Stimulated activated CD8-positive, alpha-beta memory T cell treated with anti-CD3 and anti-CD28 coated beads, Interleukin-15, amount 100 ng/mL, for 24 hours (primary cell): ENCODE measurements at places on chromosomes 11 and 22.

DNA sequence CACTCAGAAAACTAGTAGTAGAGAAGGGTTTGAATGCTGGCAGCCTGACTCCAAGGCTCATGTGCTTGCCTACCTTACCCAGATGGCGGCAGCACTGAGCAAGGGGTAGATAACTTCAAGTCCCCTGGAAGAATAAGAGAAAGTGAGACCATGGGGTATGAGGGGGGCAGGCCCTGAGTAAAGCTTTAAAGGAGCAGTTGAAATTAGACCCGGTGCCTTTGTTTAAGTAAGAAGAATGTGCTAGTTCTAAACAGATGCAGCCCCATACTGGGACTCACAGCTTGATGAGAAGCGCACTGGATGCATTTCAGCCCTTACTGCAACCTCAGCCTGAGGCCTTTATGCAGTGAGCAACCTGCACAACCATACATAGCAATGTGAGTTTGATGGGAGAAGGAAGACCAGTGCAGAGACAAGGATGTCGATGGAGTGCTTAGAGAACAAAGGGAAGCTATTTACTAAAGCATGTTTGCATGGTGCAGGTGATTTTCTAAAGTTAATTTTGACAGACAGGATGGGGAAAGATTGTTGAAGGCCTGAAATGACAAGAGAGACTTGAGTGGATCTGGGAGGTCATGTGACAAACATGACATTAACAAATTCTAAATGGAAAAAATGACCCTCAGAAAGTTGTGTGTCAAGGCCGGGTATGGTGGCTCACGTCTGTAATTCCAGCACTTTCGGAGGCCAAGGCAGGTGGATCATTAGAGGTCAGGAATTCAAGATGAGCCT, 27.1 kb upstream of the TMA7B start:
- DNase-seq = no peak

DNA sequence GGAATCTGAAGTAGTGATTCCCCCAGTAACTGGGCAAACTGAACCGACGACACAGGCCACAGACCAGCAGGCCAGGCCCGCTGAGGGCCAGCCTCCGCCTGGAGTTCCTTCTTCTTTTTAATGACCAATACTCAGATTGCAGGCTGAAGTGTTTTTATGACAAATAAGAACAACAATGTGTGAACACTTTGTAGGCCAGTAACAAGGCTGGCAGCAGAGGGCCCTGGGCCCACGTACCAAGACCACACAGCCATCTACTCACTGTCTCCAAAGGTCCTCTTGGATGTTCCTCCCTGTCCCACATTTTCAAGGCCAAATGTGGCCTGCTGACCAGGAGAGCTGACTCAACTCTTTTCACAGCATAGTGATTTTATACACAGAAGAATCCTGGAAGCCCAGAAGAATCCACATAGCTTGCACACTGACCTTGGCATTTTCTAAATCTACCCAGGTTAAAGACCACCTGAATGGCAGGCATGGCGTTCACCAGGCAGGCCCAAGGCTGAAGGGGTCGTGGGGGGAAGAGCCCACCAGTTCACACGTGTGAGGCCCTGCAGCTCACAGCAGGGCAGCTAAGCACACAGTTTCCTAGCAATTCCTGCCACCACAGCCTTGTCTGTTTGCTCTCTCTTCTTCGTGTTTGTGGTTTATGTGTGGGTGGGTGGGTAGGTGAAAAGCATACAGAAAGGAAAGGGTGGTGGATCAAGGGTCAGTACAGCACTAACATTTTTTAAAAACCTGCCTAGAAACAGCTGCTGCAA, 13.3 kb downstream of the SMCO4 start:
- DNase-seq = no peak

GRCh38 chr11:15189189-15189588, 74.5 kb downstream of the INSC start:
- DNase-seq = no peak

- no peak for DNase-seq
These were observed 131.9 kb upstream of the NARS2 start for GRCh38 chr11:78706551-78706950.

- DNase-seq = no peak
These were observed 792.0 kb downstream of the KCNA4 start for GRCh38 chr11:29224739-29225384.

- DNase-seq = no peak
These were observed 79.1 kb downstream of the GUCY1A2 start for GRCh38 chr11:106939157-106939556.

DNA sequence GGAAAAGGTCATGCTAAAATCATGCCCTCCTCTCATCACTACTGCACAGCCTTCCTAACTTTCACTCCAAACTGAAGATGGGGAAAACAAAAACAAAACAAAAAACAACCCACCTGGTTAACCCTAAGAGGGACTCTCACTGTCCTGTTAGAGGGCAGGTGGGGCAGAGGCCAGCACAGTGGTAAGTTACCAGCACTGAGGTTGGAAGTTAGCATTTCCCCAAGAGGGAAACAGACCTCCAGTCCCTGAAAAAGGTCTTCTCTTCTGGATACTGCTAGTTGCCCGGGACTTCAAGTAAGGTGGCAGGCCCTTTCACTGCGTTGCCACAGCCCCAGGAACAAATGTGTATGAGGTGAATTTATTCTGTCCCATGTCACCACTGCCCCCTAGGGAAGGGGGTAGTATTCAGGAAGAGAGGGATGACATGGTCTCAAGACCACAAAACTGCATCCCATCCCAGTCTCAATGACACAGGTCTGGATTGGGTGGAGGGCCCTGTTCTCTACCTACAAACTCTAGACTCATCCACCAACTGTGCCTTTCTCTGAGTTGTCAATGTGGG, 792 bp upstream of the ADAMTS8 start:
- DNase-seq = no peak

- DNase-seq = no peak
These were observed 161.0 kb downstream of the FEZ1 start for GRCh38 chr11:125335106-125335505.

DNA sequence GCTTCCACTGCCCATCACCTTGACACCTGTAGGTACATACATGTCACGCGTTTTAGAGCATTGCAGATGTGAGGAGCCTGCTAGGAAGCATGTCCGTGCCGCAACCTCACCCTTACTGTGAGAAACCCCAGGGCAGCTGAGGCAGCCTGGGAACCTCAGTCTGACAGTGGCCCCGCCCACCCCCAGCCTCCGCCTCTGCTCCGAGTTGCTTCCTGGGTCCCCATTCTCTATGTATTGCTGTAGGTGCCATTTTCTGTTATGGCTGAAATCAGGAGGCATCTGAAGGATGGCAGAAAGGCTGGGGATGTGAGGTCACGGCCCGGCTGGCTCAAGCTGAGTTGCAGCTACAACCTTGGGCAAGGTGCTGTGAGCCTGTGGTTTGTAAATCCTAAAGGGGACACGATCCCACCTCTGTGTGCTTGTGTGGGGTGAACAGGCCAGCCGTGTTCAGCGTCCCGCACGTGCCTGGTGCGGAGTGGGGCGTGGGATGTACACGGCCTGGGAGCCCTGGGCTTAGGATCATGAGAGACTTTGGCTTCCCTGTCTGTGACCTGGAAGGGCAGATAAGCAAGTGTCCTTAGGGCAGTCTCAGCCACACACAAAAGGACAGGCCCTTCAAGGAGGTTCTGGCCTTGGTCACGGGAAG, 102.7 kb downstream of the PHF21B start:
- DNase-seq = no peak

GRCh38 chr22:17772958-17773605, 1.2 kb downstream of the BID start:
- DNase-seq = no peak

DNA sequence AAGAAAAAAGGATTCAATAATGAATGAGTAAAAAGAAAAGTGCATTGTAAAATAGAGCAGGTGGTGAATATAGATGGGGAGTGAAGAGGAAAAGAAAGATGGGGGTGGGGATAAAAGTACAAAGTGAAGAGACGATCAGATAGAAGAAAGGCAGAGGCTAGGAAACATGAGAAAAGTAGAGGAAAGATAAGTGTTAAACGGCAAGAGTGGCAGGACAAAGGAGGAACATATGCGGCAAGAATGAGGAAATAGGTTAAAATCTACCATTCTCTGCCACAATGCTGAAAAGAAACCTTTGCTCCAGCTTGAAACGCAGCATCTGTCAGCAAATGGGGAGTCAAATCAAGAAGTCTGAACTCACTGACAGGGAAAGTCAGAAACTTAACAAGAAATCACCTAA, 6.8 kb downstream of the FUT4 start:
- DNase-seq = no peak

DNA sequence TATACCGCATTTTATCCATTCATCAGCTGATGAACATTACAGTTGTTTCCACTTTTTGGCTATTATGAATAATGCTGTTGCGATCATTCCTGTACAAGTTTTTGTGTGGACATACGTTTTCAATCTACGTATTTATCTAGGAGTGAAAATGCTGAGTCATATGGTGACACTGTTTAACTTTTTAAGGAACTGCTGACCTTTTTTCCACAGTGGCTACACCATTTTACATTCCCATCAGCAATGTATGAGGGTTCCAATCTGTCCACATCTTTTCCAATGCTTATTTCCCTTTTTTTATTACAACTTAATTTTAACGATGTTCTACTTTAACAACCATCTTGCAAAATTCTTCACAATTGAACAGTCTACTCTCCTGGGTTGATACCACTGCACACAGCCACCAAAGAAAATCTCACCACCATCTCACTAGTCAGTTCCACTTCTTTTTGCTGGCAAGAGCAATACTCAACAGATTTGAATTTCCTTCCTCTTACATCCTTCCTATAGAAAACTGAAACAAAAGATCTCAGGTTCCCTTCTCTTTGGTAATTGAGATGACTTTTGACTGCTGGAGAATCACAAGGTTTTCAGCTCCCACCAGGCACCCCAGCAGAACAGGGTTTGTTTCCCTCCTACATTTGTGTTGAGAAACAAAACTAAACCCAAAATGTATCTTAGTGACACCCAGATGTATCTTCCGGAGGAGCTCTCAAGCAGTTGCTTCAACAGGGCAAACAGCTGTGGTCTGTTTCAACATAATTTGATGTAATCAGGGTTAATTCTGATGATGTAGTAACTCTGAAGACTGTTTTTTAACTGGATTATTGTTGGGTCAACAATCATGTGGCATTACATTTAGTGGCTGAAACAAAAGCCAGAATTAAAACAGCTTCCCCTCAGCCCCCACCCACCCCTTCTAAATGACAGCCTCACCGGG, 7.0 kb upstream of the GAB2 start:
- no peak for DNase-seq

DNA sequence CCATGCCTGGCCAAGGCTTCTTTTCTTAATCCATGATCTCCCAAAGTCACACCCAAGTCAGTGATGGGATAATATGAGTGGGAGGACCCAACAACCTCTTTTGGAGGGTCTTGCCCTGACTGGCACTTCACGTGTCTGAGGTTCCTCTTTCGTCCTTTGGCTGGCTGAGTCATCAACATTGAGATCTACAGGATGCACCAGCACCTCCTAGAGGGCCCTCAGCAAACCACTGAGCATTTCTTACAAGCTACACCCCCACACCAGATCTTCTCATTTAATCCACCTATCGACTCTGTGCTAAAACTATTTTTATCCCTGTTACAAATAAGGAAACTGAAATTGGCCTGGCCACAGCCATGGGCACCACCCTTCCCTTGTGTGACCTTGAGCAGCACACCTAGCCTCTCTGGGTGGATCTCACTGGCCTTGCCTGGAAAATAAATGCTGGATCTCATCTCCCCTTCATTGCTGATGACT, 63.4 kb downstream of the FLI1 start:
- DNase-seq = no peak

DNA sequence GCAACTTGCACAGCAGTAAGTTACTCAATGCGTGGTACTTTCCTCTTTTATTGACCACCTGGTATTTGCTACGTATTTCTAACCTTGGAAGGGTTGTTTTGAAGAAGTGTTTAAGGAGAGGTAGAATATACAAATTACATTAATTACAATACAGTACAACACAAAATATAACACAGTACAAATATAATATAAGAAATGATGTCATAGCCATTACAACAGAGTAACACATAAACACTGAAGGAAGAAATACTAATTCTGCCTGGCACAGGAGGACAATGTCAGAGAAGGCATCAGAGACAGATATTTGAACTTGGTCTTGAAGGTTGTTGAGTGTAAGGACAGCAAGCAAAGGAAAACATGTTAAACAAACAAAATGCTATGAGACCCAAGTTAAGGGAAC, 25.6 kb downstream of the PAK1 start:
- DNase-seq = no peak

DNA sequence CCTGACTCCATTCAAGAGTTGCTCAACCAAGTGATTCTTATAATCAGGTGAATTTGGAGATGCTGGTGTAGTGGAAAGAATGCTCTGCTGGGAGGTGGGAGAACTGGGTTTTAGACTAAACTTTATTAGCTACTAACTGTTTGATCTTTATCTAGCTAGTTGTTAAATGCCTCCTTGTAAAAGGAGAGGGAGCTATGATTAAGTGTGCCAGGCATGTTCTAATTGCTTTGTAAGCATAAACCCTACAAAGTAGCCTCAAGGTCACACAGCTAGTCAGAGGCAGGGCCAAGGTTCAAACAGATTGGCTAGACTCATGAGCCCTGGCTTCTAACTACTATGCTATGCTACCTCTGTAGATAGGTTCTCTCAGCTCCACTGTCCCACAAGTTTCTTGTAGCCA, 105.5 kb downstream of the NXPE2 start:
- DNase-seq = no peak

DNA sequence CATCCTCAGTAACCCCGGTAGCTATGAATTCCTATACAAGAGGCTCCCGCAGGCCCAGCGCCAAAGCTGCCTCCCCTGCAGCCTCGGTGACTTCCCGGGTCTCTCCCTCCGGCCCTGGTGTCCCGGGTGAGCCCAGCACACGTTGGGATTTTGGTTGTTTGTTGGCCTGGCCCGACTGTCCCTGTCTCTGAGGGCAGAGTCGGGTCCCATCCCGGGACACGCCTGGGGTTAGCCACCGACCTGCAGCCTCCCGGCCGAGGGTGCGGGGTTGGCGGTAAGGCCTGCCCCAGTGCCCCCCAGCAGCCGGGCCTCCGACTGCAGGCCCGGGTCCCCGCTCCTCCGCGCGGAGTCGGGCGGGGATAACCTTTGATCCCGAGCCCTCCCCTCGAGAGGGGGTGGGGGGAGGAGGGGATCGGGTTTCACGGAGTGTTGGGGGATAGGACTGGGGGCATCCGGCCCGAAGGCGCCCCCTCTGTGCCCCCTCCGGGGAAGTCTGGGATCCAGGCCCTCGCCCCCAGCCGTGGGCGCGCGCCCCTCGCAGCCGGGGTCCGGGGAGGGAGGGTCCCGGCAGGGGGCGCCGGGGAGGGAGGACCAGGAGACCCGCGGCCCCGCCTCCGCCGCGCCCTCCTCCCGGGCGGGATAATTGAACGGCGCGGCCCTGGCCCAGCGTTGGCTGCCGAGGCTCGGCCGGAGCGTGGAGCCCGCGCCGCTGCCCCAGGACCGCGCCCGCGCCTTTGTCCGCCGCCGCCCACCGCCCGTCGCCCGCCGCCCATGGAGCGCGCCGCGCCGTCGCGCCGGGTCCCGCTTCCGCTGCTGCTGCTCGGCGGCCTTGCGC, at the start of gene FBLN1:
Gene FBLN1 (plus strand): TSS at position 669 of the 835 bp plus-strand sequence. CDS start 103 bp downstream, at position 772.
- no peak for DNase-seq

GRCh38 chr11:2912498-2912897, 16.7 kb downstream of the PHLDA2 start:
- no peak for DNase-seq

GRCh38 chr11:35750315-35750714, 87.7 kb downstream of the TRIM44 start:
- DNase-seq = no peak
